ENCODE measurements at places on chromosomes 12 and 14.

DNA sequence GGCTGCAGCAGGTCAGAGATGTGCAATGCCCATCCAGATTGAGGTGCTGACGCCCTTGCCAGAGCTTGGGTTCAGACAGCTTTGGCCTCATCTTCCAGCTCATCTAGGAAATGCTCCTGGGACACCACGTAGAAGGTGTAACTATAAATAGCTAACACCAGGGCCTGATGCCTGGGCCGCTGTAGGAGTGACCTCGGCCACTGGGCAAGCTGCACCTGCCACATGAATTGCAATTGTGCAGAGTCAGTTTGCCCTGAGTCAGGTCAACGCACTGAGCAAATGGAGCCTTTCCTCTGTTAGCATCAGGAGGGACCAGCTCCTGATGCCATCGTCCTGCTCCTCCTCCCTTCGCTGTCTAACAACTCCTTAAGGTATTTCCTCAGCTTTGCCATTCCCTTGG is 17.4 kb upstream of the DNM1L start:
- DNase-seq, result no peak

- no peak for DNase-seq
Observed at GRCh38 chr12:6550294-6551062, 5.4 kb downstream of the IFFO1 start.

GRCh38 chr12:108572166-108572790 is 9.9 kb downstream of the ISCU start:
- DNase-seq, result no peak

DNA sequence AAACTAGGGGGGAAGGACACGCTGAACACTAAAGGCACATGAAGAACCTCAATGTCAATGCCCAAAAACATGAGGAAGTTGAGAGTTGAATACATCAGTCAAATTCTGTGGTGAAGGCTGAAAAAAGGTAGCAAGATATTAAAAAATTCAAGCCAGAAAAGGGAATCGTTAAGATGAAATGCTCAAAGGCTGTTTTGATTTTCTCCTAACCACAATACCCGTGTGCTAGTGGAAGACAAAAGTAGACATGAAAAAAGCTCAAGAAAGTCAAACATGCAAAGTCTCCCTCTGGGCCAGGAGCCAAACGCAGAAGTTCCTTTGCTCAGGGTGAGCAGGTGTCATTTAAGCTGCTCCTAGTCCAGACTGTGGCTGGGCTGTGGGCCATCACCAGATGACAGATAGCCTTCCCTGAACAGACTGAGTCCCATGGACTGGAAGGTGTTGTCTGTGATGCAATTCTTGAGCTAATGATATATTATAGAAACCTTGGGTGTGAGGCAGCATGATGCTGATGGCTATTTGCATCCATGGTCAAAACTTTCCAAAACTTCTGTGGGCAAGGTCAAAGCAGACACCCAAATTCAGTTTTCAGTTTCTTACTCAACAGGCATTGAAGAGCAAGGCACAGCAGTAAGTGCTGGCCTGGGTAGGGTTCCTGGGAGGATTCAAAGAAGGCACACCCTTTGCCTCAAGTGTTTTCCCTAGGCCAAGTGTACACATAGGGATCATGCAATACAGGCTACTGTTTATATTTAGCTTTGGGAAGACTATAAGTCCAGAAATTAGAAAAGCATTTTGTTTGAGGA is 81.6 kb downstream of the MYRFL start:
- DNase-seq, result no peak

GRCh38 chr12:83574142-83574541 is 887.4 kb downstream of the TMTC2 start:
- no peak for DNase-seq

- DNase-seq, result no peak
Observed at GRCh38 chr12:108610336-108610815, 12.5 kb upstream of the TMEM119 start.

- DNase-seq, result no peak
Observed at GRCh38 chr14:96515731-96516130, 13.5 kb downstream of the PAPOLA start.

GRCh38 chr12:6198051-6198450 is 2.1 kb upstream of the CD9 start:
- DNase-seq, result no peak

DNA sequence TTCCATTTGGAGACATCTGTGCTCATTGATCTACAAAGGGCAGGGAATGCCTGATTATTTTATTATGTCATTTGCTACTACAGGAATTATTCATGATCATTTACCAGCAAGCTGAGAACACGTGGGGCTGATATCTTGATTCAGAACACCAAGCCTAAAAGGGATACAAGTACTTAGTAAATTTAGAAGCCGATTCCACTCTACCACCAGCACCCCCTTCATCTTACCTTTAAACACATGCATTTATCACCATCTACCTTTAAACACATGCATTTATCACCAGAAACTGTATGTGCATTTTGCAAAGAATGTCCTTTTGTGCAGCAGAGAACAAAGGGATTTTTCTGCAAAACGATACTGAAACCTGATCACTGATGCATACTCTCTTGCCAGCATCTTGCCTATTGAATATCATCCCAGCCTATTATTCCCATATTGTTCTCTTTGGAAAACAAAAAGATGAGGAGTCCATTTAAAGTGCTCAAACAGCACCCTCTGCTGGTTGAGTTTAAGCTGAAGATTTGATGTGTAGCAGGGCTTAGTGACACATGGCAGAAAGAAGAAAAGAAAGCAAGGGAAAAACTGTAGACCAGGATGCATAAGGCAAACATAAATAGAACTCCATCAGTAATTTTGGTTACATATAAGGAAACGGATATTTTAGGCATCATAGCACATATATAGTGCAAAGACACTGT is 132.6 kb upstream of the PLEKHG7 start:
- DNase-seq, result peak; percentile 46

DNA sequence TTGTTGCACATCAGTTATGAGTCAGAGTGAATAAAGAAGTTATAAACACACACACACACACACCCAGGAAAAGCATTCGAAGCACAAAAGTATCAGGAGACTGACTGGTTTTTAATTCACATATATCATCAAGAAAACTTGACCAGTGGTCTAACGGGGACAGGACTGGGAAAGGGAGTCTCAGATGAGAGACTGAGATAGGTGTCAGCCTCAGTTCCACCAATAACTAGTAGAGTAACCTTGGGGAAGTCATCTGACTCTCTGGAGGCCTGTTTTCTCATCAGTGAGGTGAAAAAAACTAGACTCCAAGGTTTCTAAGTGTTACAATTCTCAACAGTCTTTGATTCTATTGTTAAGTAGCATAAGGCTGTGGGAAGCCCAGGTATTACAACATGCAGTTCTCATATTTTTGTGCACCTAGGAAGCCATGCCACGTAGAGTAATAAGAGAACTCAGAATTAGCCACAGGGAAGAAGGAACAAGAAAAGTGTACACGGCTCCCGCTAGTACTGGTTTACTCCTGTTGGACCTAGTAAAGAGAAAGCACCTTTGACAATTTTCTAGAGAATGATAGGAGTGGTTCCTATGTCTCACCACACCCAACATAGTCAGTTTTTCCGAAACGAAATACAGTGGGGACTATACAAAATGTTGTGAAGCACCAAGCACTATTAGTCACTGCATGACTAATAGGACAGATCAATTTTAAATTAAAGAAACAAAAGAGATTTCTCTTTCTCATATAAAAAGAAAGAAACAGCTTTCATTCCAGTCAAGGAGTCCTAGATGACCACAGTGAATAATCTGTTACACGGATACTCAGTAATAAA is 5.0 kb downstream of the PPTC7 start:
- DNase-seq, result peak; percentile 41

All from stimulated activated naive B cell treated with anti-CD40 and anti-IgM and Interleukin-4, amounts not matched to agents 10 μg/mL and 1 μg/mL and 100 μg/mL, for 72 hours (primary cell).